Cortex of kidney (tissue), 1 donor: ENCODE measurements at places on chromosomes 16 and 17.

DNA sequence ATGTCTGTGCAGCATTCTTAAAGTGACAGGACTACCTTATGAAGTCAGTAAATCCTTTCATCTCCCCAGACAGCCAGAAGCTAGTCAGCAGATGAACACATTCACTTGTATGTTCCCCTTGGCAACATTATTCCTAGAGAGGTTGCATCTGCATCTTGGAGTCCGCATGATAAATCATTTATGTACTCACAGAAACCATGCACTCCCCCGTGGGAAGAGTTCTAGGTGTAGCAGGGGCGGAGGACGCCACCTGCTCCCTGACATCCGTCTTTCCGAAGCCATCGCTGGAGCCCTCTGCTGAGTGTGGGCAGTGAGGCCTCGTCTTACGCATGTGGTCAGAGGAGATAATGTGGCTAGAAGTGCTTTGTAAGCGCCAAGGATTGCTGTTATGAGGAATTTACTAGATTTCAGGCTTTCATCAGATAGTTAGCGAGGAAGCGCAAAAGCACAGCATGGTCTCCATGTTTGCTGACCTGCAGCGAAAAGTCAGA lies 144.5 kb downstream of the RPTOR start:
- no peak for DNase-seq

- DNase-seq = no peak
These were observed 9.8 kb downstream of the CLCN7 start for GRCh38 chr16:1464894-1465566.

DNA sequence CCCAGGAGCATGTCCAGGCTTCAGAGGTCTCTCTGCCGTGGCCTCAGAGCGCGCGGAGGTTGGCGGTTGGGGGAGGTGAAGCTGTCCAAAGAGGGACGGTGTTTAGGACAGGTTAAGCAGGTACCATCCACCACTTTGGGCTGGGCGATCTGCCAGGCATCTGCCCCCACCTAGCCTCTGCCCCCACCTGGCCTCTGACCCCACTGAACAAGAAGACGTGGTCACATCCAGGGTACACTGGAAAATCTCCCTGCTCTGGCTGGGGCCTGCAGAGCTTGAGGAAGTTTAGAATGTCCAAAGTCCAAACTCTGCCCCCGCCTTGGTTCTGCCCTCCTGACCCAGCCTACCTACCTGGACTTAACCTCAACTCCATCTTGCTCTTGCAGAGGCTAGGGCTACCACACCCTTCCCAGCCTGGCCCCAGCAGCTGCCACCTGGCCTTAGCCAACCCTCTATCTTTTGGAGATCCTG lies 1.6 kb downstream of the ITGA3 start:
- DNase-seq = no peak

DNA sequence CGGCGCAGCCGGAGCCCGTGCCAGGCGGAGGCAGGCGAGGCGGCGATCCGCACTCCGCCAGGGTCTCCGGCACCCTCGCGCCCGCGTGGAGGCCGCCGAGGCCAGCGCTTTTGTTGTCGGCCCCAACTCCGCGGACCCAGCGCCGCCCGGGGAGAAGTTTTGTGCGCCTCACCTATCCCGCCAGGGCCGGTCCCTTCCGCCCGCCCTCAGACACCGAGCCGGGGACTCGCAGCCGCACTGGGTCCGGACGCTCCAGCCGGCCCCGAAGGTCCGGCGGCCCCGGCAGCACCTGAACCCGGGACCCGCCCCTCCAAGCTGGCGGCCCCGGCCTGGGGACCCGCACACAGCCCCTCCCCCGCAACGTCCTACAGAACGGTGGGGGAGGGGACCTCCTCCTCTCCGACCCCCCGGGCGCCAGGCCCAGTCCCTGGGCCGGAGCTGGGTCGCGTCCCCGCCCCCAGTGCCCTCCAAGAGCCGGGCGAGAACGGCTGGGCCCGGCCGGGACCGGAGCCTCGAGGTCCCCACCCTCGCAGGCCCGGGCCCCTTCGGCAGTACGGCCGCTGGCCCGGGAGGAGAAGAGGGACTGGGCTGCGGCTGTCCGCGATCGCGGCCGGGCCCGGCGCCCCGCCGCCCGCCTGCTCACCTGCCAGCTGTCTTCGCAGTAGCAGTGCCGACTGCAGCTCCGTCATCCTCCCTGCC lies 698 bp downstream of the UBE2G1 start:
- DNase-seq = no peak

DNA sequence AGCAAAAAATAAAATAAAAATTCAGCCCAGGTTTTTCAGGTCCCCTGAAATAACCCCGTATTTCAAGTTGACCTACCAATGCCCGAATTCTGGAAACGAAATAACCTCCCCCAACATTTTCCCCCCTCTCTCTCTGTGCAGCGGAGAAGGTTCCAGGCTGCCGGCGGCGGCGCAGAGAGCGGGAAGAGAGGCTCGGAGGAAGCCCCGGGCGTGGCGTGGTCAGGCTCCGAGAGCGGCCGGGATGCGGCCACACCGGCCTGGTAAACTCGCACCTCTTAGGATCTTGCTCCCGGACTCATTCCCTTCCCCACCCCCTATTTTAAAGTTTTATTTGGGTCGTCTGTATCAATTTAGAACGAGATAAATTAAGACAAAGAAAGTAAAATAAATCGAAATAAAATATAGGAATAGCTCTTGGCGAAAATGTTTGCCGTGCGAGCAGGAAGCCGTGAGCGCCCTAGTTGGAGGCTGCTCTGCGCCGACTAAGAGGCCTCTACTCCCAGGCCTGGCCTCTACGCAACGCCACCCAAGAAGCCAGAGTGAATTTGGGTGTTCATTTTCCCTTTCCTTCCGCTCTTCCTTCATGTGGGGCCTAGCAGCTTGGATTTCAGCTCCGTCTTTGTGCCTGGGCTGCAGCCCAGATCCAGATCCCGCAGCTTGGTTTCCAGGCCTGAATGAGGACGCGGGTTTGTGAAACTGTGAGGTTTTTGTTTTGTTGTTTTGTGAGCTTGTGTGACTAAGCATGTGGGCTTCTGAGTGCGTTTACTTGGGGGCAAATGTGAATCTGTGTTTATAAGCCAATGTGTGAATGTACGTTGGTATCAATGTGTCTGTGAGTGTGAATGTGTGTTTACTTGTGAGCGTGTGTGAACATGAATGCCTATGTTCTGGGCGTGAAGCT lies 1.5 kb upstream of the HOXB6 start:
- no peak for DNase-seq

DNA sequence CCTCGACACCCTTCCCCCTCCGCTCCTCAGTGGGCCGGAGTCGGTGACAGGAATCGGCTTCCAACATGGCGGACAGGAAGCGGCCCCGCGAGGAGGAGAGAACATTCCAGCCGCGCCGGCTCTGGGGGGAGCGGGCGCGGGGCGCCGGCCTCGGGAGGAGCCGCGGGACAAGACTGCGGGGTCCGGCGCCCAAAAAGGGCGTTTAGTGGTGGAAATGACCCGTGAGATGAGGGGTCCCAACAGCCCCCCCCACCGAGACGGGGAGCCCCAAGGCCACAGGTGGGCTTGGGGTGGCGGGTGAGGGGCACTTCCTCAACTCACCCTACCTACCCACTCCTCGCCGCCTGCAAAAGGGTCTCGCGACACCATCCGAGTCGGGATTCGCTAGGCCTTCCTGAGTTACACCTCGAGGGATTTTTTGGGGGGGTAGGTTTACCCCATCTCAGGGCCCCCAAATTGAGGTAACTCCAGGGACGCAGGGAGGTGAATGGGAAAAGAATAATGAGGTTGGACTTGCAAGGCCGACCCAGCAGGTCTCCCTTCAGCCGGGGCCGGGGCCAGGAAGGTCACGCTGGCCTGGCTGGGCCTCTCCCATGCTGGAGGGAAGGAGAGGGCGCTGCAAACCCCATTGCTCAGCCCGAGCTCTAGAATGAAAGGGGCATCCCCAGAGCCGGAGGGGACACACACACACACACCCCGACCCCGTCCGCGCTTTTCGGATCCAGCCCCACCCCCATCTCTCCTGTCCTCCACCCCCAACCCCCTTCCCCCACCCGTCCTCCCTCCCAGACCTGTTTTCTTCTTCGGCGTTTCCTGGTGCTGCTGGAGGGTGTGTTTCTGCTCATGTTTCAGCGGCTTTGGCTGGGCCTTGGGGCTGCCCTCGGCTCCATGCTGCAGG lies 707 bp downstream of the NUFIP2 start:
- no peak for DNase-seq
